ENCODE measurements at places on chromosomes 5 and 9.

DNA sequence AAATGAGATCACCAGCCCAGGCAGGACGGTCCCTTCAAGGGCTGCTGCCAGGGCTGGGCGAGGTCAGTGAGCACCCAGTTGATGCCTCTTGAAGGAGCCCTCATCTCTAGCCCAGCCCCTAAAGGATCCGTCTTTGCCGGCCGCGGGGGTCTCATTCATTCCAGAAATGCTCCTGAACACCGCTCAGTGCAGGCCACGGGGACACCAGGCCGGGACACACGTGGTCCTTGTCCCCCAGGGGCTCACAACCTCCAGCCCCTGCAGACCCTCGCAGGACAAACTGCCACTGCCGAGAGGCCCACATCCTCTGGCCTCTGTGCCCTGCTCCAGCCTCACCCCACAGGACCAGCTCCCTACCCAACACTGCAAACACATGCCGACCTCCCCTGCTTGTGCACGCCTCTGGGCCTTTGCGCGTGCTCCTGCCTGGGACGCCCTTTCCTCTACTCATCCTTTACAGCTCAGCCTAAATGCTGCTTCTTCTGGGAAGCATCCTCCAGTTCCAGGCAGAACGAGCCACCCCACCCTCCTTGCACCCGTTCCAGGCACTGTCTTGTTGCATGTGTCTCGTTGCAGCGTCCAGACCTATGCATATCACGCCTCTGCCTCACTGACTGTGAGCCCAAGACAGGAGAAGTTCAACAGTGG is 10.3 kb upstream of the LAMC3 start:
- DNase-seq, result no peak

- DNase-seq, result no peak
Measured at GRCh38 chr9:97365634-97366033, 46.3 kb upstream of the TDRD7 start.

- no peak for DNase-seq
Measured at GRCh38 chr5:150196986-150197385, 7.1 kb downstream of the SLC6A7 start.

- no peak for DNase-seq
Measured at GRCh38 chr9:70054521-70054920, 10.9 kb downstream of the MAMDC2 start.

- no peak for DNase-seq
Measured at GRCh38 chr5:6731465-6732237, 18.4 kb downstream of the TENT4A start.

- DNase-seq, result no peak
Measured at GRCh38 chr5:179317411-179318220, 27.6 kb downstream of the ADAMTS2 start.

- peak; percentile 53 for DNase-seq
Measured at GRCh38 chr5:66862020-66862419, 265.8 kb downstream of the MAST4 start.

DNA sequence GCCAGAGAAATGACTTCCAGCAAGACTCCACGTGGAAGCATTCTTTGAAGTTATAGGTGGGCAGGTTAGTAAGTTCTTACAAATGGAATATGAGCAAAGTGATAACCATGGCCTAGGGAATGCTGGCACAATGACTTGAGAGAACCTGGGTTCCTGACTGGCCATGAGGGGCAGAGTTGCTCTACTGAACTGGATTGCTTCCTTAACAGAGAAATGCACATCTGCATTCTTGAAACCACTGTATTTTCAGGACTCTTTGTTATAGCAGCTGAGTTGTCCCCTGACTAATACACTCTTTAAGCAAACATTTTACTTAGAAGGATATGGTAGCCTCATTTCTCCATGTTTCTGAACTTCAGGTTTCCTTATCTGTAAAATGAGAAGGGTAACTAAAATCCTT is 108.3 kb upstream of the GNA14 start:
- DNase-seq, result no peak

- DNase-seq, result no peak
Measured at GRCh38 chr5:145129797-145130196, 705.3 kb downstream of the PRELID2 start.

DNA sequence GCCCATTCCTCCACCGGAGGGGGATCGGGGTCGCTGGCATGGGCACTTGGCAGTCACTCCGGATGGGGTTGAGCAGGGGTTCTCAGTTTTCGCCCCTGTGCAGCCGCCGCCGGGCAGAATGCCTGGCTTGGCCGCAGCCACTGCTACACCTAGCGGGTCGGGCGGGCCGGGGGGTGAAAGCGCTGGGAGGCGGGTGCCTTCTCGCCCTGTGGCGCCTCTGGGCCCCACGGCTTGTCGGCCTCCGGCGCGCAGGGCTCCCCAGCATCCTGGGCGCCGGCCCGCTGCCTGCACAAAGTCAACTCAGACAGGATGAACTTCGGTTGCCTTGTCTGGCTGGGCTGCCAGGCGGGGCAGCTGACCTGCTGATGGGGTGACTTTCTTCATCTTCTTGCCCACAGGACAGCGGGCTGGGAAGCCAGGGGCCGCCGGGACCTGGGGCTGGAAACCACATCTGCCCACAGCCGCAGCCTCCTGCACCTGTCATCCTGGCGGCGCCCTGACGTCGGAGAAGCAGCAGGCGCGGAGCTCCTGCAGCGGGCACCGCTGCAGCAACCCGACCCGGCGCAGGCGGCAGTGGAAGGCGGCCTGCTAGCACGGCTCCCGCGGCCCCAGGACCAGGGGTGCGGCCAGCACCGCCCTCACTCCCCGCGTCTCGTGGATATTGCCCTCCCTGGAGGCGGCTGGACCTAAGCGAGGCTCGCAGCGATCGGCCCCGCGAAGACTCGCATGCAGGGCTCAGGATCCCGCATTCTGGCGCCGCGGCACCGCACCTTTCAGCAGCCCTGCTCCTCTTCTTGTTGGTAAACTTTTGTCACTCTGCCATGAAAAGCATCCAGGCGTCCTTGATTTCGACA is 1.3 kb upstream of the ANKRD18A start:
- DNase-seq, result peak; percentile 60

DNA sequence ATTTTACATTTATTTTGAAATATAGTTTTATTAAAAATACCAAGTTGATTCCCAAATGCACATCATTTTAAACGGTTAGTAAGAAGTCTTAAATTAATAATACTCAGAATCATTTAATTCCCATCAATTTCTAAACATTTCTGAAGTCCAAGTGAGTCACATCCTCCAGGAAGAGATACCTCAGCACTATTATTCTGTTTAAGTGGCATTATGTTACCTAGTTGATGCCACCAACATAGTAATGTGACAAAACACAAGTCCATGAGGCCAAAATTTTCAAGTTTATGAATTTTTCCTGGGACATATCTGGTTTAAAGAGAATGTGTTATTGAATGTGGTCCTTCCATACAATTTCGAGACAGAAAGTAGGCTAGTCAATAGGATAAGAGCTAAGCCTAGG is 1348.3 kb upstream of the CDH9 start:
- no peak for DNase-seq

- DNase-seq, result no peak
Measured at GRCh38 chr9:23434654-23435053, 391.4 kb downstream of the ELAVL2 start.

- no peak for DNase-seq
Measured at GRCh38 chr9:131500377-131500776, 2.3 kb upstream of the POMT1 start.

DNA sequence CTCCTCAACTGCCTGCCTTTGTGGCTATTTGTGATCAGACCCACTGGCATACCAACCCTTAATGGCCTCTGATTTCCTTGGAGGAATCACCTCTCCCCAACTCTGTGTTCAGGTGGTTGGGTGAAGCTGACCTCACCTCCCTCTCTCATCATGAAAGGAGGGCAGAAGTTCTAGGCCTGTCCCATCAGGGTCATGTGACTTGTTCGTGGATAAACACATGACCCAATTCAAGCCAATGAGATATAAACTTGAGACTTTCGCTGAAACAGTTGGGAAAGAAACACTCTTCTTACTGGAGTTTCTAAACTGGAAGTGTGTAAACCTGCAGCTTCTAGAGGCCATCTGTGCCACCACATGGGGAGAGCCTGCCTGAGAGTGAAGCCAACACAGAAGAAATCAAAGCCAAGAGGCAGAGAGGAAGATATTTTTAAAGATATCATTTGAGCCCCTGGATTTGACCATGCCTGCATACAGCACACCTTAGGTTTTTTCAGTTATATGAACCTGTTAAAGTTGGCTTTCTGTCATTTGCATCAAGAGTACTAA is 5.8 kb downstream of the GABBR2 start:
- DNase-seq, result peak; percentile 12

DNA sequence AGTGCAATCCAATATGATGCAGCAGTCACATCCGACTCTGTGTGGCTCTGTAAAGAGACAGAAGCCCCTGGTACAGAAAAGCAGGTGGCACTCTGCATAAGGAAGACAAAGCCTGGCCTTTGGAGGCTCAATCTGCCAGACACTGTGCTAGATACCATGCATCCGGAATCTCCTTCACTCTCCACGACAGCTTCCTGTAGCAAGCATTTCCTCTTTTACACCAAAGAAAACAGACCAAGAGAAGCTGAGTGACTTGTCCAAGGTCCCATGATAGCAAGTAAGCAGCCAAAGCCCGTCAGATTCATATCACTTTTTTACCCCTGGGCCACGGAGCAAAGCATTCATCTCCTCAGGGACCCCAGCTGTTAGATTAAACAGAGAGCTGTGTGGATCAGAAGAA is 64.2 kb upstream of the SMIM23 start:
- no peak for DNase-seq

- peak; percentile 11 for DNase-seq
Measured at GRCh38 chr5:142426129-142427014, 101.6 kb upstream of the SPRY4 start.

GRCh38 chr9:124088476-124088837 is 76.9 kb downstream of the LHX2 start:
- DNase-seq, result peak; percentile 89

- no peak for DNase-seq
Measured at GRCh38 chr5:36066001-36066539, 612 bp downstream of the UGT3A2 start.

DNA sequence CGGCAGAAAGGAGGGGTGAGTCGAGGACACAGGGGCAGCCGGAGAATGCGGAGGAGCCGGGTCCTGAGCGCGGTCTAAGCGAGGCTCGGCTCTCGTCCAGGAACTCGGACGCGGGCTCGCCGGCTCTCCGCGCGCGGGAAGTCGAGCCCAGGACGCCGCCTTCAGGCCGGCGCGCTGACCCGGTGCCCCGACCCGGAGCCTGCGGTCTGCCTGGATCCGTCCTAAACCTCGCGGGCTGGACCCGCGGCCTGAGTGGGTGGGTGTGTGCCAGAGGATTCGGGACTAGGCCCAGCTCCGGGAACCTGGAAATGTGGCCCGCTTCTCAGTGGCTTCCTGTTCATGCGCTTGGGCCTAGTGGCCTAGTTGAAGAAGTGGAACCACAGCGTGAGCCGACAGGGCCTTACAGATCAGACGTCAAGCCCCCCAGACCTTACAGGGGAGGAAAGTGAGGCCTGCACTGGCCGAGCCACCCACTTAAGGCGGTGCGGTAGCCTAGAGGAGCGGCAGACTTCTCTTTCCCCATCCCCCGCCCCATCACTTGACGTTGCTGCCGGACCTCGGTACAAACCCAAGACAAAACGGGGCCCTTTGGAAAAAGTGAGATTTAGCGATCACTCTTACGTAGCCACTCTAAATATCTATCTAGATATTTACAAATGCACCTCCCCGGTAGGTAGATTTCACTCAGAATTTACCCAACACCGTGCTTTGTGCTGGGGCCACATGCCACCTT is 1.2 kb downstream of the CDKN2B-AS1 start:
- DNase-seq, result peak; percentile 11

- DNase-seq, result no peak
Measured at GRCh38 chr5:1868886-1869475, 13.7 kb downstream of the IRX4 start.

GRCh38 chr5:176892663-176893062 is 6.5 kb downstream of the HK3 start:
- DNase-seq, result no peak

DNA sequence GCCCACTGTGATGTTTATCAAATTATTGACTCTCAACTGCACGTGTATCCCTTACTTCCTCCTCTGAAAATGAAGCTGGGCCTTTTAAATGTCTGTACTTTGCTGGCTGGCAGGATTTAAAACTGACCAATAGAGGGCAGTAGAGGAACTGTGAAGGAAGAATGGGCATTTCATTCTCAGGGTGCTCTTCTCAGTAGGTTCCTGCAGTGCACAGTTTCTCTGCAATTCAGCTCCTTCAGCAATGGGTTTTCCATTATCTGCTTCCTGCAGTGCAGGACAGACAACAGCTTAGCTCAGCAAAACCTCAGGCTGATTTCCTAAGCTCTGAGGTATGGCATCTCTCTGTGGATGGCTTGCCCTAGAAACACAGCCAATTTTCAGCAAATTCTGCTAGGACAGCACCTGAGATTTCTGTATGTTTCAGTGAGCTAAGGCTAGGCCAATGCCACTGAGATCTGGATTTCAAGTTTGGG is 298.4 kb upstream of the PRDM9 start:
- DNase-seq, result peak; percentile 92

DNA sequence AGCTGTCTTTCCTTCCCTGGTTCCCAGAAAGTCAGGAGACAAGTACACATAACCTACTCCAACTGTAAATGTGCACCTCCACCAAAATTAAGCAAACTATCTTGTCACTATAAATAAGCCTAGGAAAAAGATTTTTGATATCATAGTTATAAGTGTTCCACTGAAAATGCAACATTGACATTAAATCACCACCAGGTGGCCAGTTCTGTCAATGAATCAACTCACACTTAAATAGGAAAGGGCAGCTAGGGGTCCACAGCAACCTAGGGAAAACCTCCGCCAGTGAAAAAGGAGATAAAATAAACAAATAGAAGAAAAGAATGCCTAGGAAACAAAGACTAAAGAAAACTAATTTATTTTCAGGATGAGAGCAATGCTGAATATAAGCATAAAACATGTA is 243.0 kb upstream of the PTPRD start:
- peak; percentile 19 for DNase-seq

GRCh38 chr5:78670701-78671269 is 22.2 kb upstream of the LHFPL2 start:
- DNase-seq, result no peak

DNA sequence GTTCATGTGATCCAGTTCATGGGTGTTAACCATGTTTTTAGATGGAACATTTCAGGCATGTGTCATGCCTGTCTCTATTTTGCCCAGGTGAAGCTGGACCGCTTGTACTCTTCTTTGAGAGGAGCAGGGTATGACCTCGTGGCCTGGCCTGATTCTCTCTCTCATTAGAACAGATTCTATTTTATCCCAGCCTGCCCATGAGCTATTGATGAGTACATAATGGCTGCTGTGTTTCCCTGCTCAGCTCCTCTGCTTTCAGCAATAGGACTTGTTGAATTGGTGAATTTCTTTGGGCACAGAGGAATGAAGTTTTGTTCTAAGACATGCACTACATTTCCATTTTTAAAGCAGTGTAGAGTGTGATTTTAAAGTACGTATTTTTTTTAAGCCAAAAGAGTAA is 86.2 kb downstream of the HACD4 start:
- no peak for DNase-seq

DNA sequence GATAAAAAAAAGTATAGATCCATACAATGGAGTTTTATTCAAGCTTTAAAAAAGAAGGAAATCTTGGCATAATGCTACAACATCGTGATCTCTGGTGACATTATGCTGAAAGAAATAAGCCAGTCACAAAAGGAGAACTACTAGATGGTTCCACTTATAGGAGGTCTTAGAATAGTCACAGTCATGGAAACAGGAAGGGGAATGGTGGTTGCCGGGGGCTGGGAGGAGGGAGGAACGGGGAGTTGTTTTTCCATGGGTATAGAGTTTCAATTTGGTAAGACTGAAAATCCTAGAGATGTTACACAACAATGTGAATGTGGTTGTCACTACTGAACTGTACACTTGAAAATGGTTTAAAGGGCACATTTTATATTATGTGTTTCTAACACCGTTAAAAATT is 94.5 kb downstream of the CFAP90 start:
- DNase-seq, result no peak

- DNase-seq, result no peak
Measured at GRCh38 chr5:160640406-160640805, 211.6 kb downstream of the ATP10B start.
